ENCODE measurements at places on chromosomes 1 and 21.

- DNase-seq: peak; percentile 45
Observed at GRCh38 chr1:66439031-66439740, 94.8 kb upstream of the SGIP1 start.

GRCh38 chr1:211336775-211337174 is 10.1 kb downstream of the TRAF5 start:
- no peak for DNase-seq

GRCh38 chr1:36414384-36414783 is 16.7 kb upstream of the LSM10 start:
- no peak for DNase-seq

- peak; percentile 9 for DNase-seq
Observed at GRCh38 chr1:221169447-221169889, 290.2 kb downstream of the HLX start.

DNA sequence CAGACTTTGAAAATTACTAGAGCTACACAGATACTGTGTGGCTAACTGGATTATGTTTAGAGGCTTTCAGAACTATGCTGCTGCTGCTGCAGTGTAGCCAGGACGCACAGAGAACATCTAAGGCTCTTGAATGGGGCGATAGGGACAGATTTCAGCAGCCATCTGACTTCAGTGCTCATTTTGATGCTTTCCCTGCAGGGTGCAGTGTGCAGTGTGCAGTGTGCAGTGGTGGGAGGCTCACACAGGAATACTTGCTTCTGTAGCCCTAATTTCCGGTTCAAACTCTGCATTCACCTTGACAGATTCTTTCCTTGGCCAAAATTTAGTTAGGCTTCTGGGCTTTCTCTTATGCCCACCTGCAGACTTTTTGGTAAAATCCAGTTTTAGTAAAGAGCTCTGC is 7.7 kb downstream of the METTL18 start:
- DNase-seq: no peak

DNA sequence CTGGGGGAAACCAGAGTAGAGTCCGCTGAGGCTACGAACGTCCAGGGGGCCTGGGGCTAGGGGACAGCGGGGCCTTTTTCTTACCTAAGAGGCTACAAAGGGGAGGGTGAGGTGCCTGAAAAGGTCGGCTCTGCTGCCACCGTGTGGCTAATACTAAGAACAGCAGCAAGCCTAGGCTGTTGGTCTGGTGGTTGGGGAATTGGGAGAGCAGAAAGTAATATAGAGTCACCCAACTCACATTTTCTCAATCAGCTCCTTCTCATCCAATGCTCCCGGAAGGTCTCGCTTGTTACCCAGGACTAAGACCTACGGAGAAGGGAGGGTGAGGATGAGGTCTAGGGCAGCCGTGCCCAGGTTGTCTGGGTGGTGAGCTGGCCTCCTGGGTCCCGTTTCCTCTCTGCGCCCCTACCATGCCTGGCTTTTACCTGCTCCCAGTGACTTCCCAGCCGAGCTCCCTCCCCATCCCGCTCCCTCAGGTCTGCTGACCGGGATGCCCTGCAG is 9.3 kb downstream of the ARL8A start:
- DNase-seq: peak; percentile 48

GRCh38 chr1:168032029-168032428 is 95.2 kb upstream of the MPC2 start:
- DNase-seq: no peak

DNA sequence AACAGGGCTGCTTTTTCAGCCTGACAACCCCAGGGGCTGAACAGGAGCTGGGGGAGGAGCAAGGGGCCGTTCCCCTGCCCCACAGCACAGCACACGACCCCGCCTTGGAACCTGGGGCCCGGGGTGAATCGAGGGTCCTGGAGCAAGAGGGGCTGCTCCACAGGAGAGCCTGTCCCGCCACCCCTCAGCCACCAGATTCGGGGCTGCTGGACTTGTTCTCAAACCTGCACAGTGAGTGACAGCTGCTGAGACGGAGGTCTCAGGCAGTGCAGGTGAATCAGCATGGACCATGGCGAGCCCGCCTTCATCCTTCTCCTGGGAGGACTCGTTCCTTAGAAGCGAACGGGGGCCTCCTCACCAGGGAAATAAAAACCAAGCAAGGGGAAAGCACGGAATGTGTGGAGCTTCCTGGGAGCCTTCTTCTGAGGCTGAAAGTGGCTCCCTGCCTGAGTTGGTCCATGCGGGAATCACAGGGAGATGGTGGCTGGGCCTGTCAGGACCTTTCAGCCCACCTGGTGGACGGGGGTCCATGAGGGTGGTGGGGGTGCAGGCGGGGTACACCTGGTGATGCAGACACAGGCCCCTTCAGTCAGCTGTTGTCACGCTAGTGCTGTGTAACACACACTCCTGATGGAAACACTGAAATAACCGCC is 125.4 kb downstream of the SIK1 start:
- no peak for DNase-seq

DNA sequence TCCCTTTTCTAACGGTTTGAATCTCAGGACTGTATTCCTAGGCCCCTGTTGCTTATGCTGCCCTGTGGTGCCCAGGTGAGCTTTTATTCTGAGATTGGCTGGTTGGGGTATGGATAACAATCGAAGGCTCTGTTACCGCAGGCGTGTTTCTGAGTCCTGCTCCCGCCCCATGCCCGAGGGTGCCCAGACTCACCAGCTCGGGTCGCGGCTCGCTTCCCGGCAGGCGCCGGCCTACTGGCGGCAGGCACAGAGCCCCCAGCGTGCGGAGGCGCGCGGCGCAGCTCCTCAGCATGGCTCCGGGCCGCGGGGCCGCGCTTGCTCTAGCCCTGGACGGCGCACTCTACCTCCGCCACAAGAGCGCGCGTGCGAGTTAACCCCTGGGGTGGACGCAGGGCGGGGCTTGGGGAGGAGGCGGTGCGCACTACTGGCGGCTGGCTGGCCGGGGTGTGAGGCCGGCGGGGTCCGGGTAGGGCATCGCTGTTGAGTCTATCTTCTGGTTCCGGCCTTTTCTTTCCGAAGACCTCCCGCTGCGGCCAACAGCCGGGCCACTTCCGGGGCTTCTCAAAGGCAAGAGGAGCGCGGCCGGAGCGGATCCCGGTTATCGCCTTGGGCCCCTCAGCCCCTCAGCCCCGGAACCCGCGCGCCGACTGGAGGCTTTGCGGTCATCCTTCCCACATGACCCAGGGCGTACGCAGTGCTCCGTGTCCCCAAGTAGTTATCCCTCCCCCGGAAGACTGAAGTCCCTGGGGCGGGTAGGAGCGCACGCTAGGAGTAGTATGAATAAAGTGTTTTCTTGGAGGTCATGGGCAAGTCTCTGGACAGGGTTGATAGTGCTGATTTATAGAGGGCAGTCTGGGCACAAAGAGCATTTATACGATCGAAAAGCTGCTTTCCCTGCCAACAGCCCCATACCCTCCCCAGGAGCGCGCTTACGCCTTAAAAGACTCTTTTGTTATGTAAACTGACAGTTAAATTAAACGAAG is at the start of gene THEM4:
Gene THEM4 (minus strand): TSS at position 345 of the 983 bp plus-strand sequence. CDS start 53 bp downstream, at position 292.
- peak; percentile 94 for DNase-seq

DNA sequence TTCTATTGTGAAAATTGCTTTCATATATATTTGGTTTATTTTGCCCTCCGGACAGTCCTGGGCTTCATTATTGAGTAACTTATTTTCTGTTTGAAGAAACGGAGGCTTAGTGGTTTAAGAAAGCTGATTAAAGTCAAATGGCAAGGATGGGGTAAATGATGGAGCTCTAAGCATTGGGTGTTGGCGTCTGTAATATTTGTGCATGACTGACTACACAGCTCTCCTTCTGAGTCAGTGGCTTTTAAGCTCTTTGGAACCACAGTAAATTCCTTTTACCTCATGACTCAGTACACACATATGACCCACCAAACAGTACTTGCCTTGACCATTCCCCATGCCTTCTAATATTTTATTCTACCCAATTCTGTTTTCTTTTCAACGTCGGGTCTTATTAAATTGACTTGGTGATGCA is 21.0 kb downstream of the B3GALT5 start:
- DNase-seq: peak; percentile 98

DNA sequence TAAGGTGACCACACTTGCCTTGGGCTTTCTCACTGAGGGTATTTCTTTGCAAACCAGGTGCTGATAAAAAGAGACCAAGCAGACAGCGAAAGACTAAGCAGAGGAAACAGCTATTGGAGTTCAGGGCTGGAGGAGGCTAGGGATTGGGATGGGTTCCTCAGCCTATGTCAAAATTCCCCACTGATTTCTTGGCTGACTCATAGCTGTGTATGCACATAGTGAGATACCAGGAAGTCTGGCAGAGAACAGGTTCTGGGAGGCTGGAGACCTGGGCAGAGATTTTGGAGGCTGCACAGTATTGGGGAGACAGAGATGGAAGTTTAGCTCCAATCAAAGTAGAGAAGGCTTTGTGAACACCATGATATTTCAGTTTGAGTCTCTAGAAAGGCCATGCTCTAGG is 25.3 kb downstream of the YARS1 start:
- DNase-seq: no peak

DNA sequence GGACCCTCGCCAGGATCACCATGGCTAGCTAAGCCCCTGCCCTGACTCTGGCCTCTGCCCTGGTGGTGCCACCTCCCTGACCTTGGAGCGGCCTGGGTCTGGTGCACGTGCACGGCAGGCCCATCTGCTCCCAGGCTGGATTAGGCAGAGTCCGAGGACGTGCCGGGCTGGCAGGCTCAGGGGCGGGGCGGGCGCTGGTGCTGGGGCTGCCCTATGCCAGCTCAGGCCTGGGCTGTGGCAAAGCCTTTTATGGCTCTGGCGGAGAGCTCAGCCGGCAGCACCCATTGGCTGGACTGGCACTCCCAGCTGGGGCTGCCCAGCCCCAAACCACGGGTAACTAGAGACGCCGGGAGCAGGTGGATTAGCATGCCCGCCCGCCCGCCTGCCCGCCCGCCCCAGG is 17.1 kb upstream of the EDN2 start:
- no peak for DNase-seq

DNA sequence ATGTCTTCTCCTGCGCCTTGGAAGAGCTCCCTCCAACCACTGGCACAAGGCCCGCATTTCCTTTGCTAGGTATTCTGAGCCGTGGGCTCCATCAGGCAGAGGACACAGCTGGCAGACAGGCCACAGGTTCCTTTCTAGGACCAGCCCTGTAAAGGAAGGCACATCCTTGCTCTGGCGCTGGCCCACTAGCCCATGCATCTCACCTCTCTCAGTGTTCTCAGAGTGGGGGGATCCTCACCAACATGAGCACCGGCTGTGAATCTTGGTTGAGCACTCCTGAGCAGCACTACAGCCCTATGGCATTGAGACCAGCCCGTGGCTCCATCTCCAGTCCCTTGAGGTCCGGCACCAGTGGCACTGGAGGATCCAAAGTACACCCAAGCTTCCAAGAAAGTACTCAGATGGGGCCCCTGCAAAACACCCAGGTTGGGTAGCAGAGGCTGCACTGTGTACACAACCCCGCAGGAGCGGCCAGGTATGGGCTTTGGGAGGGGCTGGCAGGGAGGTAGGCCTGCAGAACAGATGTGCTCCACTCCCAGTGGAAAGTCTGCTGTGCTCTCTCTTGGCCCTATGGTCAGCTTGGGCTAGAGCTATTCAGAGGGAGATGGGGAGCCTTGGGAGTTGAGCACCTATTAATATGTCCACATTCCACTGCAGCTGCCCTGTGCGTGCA is 47.1 kb upstream of the PLPPR5 start:
- DNase-seq: no peak

GRCh38 chr1:121445679-121446078 is 260.9 kb downstream of the SRGAP2C start:
- DNase-seq: no peak

- DNase-seq: peak; percentile 23
Observed at GRCh38 chr1:68116643-68117235, 66.3 kb upstream of the DIRAS3 start.

DNA sequence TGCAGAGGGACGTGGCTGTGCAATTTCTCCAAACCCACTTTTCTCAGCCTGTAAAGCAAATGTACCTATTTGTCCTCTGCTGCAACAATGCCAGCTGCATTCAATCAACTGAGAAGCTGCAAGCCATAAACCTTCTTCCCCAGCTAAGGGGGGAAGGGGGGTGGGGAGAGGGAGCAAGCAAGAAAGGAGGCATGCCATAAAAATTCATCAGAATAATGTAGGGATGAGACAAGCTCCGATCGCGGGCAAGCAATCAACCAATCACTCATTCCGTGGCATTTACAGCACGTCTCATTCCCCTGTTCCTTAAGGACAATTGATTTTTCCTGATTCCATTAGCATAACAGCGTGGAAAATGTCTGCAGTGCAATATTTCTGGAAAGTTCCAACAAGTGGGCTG is 144.8 kb downstream of the DMRTA2 start:
- DNase-seq: no peak

GRCh38 chr1:104830534-104830933 is 1080.8 kb downstream of the AMY1C start:
- no peak for DNase-seq

All from HFFc6 (cell line).